ENCODE measurements at places on chromosomes 11 and 22.
A peak's percentile ranks its signal among the peaks of the same experiment; 100 is the strongest.

DNA sequence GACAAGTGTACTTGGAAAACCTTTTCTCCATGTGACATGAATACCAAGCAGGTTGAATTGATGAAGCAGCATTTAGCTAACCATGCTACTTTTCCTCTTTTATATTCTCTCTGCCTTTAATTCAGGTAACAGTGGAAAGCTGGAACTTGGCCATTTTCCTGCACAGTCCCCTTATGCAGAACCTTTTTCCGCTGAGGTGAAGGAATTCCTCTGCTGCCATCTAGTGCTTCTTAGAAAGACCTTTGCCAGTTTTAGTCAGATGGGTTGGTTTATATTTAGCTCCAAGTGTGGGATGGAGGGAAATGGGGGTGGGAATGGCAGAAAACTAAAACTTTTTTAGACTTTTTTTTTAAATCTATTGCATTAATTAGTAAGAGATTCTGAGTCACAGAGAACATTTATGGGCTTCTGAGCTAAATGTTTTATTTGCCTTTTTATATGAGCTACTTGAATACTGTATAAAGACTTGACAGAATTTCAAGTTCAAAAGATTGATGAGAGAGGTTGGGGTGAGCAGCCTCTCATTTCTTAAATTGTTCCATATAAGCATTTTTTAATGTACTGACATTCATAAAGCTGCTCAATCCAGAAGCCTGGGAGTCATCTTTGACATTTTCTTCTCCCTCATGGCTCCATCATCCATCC is 153.9 kb upstream of the ZC3H12C start:
- DNase-seq, result no peak

DNA sequence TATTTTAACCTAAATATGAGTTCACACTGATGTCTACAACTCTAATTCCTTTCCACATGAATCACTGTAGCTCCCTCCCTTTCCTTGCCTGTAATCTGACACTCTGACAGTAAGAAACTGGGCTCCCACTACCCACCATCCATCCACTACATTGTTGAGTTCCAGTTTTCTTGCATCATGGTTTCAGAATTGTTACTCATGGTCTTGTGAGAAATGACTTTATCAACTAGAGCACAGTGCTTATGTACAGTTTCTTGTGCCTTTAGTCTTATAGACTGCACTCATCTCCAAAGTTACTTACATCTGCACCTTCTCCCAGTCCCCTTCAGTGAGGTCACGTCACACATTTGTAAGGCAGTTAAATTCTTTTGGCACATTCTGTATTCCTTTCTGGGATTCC is 78.6 kb downstream of the RTL6 start:
- DNase-seq, result no peak

GRCh38 chr11:16016468-16016829 is 339.9 kb downstream of the SOX6 start:
- DNase-seq, result no peak

DNA sequence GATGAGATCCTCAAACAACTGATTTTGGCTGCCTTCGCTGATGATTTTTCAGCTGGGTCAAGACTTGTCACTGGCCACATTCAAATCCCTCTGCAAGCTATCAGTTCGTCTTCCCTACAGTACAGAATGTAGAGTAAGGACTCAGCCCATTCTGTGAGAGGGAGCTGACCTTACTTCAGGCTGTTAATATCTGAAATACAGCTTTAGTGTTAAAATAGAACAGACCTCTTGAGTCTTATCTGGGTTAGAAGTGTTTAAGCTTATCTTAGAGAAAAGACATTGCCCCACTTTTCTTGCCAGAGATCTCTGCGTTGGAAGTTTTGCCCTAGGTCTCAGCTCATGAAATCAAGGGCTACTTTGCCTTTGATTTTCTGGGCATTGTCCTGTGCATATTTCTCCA is 383.4 kb upstream of the LARGE1 start:
- no peak for DNase-seq

- DNase-seq, result no peak
These were observed 7.0 kb downstream of the RASSF7 start for GRCh38 chr11:567629-568292.

DNA sequence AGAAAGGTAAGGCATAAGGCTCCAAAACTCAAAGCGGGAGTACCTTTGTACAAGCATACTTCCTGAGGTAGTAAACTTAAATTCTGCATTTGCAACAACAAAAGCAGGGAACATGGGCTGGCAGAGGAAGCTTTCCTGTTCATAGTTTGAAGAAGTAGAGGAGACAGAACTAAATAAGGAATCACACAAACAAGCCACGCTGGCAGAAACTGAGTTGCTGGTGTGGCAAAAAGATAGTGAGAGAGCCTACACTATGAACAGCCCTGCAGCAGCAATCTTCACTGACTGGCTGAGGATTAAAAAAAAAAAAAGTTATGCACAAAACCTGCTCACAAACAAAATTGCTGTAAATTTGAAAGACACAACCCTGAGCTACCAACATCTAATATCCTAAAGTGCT is 46.5 kb downstream of the FCHSD2 start:
- DNase-seq, result no peak

DNA sequence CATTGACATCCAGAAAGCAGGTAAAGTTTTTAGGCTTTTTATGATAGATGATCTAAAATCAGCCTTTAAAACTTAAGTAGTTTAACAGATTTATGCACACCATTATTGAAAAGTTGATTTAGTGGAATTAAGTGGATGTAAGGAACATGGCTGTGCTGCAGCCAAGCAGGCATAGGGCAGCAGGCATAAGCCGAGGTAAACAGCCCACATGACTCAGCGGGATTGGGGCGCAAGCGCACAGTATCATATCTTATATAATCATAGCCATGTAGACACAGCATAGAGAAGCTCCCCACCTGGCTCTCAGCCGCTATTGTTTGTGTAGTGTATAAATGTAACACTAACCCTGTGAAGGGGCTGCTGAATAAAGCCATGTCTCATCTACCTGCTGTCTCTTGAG is 157.5 kb downstream of the WNT11 start:
- DNase-seq, result no peak

- peak; percentile 88 for DNase-seq
These were observed 16.1 kb upstream of the APOA1 start for GRCh38 chr11:116853461-116854073.

GRCh38 chr11:114399490-114400215 is 658 bp downstream of the C11orf71 start:
- DNase-seq, result no peak

- no peak for DNase-seq
These were observed at the start of gene PLEKHA7 for GRCh38 chr11:17014321-17014832. Gene PLEKHA7, minus strand, starts transcription at chr11:17014414. Its CDS starts 13 bp downstream, at chr11:17014401.

GRCh38 chr11:3216027-3216525 is 2.5 kb downstream of the MRGPRG start:
- no peak for DNase-seq

DNA sequence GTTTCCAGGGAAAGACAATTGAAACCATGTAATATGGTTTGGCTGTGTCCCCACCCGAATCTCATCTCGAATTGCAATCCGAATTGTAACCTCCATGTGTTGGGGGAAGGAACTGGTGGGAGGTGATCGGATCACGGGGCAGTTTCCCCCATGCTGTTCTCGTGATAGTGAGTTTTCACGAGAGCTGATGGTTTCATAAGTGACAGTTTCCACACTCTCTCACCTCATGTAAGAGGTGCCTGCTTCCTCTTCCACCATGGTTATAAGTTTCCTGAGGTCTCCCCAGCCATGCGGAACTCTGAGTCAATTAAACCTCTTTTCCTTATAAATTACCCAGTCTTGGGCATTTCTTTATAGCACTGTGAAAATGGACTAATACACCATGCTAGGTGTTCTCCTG is 148.3 kb upstream of the CADM1 start:
- no peak for DNase-seq

GRCh38 chr11:72478669-72479068 is 44.3 kb upstream of the CLPB start:
- no peak for DNase-seq

GRCh38 chr11:61138935-61139334 is 22.3 kb downstream of the VPS37C start:
- no peak for DNase-seq

- no peak for DNase-seq
These were observed 108.9 kb downstream of the KIRREL3 start for GRCh38 chr11:126891556-126892217.

- no peak for DNase-seq
These were observed 7.7 kb upstream of the UBASH3B start for GRCh38 chr11:122647736-122648275.

DNA sequence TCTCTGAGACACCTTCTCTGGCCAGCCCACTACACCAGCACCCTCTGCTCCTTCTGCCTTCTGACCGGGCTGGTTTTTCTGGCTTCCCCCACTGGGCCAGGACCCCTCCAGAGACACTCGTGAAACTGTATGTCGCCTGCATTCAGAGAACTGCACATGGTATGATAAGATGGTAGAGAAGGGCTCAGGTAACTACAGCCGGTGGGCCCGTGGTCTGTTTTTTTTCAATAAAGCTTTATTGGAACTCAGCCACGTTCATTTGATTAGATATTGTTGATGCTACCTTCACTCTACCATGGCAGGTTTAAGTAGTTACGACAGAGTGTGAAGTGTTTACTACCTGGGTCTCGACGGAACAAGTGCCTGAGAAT is 514.0 kb downstream of the TBC1D22A start:
- DNase-seq, result no peak

- DNase-seq, result no peak
These were observed 225.1 kb upstream of the MPPED2 start for GRCh38 chr11:30811226-30811755.

DNA sequence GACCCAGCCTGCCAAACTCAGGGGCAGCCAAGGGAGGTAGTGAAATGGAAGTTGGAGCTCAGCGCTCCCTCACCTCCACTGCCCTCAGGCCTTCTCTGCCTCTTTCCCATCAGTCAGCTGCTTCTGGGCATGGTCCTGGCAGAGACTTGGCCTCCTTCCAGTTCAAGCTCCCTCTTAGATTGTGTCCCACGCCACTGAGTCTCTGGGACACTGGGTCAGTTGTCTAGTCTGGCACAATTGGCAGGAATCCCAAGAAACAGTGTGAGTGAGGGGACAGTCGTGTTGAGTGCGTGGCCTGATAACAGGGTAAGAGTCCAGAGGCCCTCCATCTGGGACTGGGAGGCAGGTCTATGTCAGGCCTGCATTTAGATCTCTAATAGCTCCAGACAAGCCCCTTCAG is 7.1 kb upstream of the SLC35E4 start:
- DNase-seq, result no peak

DNA sequence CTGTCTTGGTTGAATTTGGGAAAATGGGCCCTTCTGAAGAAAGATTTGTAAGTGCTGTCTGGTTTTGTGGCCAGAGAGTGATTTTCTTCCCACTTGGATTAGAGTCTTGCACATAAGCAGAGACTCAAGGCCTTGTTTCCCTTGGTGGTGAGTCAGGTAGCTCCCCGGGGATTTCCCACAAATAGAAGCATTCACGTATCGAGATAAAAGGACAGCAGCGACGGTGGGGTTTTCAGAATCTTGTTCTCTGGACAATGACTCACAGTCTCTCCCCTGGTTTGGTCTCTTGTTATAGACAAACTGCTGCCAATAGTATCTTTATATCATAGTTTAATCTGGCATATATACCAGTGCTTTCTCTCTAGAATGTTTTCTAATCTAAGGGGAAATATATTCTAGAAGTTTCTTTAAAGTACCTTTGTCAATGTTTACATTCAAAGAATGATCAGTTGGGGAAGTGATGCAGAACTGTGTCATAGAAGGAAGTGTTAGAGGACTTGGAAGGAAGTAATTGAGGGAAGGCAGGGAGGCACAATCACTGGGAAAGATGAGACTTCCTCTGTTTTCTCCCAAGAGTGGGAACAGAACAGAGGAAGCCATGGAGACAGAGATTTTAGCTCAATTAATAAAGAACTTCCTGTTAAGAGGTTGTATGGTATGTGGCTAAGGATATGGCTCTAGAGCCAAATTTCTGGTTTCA is 18.1 kb downstream of the POLA2 start:
- DNase-seq, result peak; percentile 62

- peak; percentile 30 for DNase-seq
These were observed 33.6 kb downstream of the ASRGL1 start for GRCh38 chr11:62370743-62371440.

GRCh38 chr11:16769386-16769785 is 30.9 kb downstream of the C11orf58 start:
- DNase-seq, result no peak

- peak; percentile 44 for DNase-seq
These were observed 30.2 kb upstream of the APOBEC3A start for GRCh38 chr22:38927033-38927781.

- peak; percentile 52 for DNase-seq
These were observed 6.6 kb upstream of the CDC42BPG start for GRCh38 chr11:64850979-64851567.

DNA sequence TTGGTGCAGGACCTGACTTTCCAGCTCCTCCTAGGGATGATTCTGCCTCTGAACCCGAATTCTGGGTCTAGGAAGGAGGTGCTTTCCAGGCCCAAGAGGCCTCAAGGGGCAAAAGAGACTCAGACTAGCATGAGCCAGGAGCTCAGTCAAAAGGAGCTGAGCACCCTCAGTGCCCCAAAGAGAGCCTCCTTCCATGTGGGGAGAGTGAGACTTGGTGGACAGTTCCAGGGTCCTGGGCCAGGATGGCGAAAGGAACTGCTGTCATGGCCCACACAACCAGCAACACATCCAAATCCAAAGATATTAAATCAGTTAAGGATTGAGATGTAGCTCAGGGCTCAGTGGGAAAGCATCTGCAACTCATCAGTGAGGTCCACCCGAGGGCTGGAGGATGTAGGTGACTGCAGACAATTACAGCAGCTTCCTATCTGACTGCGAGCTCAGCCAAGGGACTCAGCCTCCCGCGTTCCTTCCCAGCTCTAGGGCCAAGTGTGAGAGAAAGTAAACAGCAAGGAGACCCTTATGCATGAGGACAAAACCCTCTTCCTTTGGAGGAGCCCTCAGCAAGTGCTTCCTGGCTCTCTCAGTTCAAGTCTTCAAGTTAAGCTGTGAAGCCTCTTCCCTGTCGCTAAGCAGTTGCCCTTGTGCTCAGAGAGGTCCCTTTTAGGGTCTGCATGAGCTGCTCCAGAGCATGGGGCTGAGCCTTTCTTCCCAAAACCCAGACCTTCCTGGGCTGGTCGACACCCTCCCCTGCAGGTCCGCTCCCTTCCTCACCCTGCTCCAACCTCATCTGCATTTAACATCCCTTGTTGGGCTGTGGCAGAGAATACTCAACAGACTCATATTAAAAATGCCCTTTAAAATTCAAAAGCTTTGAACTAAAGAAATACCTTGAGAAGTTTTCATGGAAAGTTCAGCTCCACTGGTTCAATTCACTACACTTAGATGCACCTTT is 35.8 kb downstream of the C11orf58 start:
- DNase-seq, result no peak

DNA sequence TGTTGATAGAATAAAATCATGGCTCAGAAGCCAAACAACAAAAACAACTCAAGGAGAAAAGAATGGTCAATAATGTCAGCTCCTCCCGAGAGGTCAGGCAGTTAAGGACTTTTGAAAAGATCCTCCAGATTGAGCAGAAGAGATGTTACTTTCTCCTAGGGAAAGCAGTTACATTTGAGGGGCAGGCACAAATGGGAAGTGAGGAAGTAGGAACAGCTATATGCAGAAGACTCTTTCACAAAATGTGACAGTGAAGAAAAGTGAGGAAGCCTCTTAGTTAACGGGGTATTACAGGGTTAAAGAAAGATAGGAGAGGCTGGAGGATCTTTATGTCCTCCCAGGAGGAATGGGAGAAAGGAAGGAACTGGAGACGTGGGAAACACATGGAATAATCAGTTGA is 3.4 kb downstream of the DCHS1 start:
- no peak for DNase-seq
